ENCODE measurements at places on chromosomes 5 and 9.

DNA sequence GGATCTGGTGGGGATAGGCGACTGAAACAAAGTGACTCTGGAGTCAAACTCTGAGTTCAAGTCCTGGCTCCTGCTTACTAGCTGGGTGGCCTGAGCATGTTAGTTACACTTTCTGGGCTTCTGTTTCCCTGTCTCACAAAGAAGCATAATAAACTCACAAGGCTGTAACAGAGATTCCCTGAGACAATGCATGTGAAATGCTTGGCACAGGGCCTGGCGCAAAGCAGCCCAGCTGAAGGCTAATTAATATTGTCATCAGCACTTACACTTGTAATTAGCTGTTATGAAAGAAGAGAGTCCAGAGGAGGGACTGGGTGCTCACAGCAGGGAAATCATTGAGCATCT, 64.1 kb upstream of the SPOCK1 start:
- no peaks in the 10 kb centered on the region for H3K36me3 ChIP-seq
- H3K4me3 ChIP-seq, result no peak overlapping the region
- no peaks in the 10 kb centered on the region for H3K4me1 ChIP-seq
- no peak overlapping the region for H3K27ac ChIP-seq
- peaks cover 15% of the 10 kb centered on the region for H3K27me3 ChIP-seq
- DNase-seq, result no peak

- no peak overlapping the region for H3K4me3 ChIP-seq
- DNase-seq, result no peak
- no peak overlapping the region for H3K27ac ChIP-seq
- H3K4me1 ChIP-seq, result no peaks in the 10 kb centered on the region
- peaks cover 16% of the 10 kb centered on the region for H3K27me3 ChIP-seq
- H3K36me3 ChIP-seq, result peaks cover 2% of the 10 kb centered on the region
Observed at GRCh38 chr5:1722877-1723276, 76.8 kb downstream of the MRPL36 start.

DNA sequence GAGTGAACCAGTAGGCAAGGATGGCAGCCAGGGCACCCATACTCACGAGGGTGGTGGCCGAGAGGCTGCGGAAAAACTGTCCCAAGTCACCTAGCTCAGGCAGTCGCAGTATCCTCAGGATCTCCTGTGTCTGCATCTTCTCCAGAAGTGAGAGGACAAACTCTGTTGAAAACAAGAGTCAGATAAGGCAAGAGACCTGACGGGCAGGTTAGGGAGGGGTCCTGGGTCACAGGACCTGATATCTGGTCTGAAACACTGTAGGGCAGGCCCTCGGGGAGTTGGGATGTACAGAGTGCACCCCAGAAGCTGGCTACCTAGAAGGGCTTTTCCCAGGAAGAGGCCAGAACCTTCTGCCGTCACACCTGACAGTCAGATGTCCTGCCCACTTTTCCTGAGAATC, 17.4 kb downstream of the ACSL6 start:
- no peaks in the 10 kb centered on the region for H3K36me3 ChIP-seq
- no peaks in the 10 kb centered on the region for H3K27me3 ChIP-seq
- H3K4me3 ChIP-seq, result no peak overlapping the region

DNA sequence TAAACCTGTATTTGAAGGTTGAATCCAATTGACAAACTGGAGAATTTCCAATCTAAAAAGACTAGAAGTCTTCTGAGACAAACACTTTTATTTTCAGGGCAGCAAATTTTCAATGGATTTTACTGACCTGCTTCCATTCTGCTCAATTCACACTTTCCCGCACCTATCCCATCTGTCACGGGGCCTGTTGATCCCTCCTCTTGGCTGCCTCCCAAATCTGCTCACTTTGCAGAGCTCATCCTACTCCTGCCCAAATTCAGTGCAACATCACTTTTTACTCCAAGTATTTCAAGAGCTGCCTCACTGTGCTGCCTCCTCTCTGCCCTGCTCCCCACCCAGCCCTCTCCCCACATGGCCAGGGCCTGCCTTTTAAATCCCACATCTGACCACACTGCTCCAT, 35.1 kb downstream of the GOLM1 start:
- no peak for DNase-seq
- H3K4me3 ChIP-seq, result no peak overlapping the region
- peaks cover 2% of the 10 kb centered on the region for H3K27me3 ChIP-seq
- no peak overlapping the region for H3K27ac ChIP-seq
- H3K36me3 ChIP-seq, result no peaks in the 10 kb centered on the region
- H3K4me1 ChIP-seq, result no peaks in the 10 kb centered on the region

DNA sequence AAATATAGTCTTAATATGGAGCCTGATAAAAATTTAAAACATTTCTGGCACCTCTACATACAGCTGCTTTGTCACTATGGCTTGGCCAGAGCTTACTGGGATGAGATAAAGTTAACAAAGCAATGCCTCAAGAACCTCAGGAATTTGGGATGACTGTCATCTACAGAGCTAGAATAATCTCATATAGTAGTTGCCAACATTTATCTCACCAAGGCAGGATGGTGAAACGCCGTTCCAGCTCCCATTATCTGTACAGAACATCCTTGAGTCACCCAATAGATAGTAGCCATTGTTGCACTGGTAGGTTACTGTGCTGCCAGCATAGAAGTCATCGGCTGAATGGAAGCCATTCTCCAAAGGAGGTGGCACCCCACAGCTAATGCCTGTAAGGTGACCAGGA, 94.6 kb upstream of the TXNDC8 start:
- no peaks in the 10 kb centered on the region for H3K4me1 ChIP-seq
- no peaks in the 10 kb centered on the region for H3K27me3 ChIP-seq
- H3K4me3 ChIP-seq, result no peak overlapping the region
- DNase-seq, result no peak
- H3K36me3 ChIP-seq, result no peaks in the 10 kb centered on the region
- H3K27ac ChIP-seq, result no peak overlapping the region

GRCh38 chr9:122392714-122393113, 21.9 kb downstream of the PTGS1 start:
- no peaks in the 10 kb centered on the region for H3K36me3 ChIP-seq
- H3K4me1 ChIP-seq, result peaks cover 2% of the 10 kb centered on the region
- H3K27ac ChIP-seq, result no peak overlapping the region

GRCh38 chr9:18756712-18757125, 276.3 kb downstream of the SAXO1 start:
- H3K4me1 ChIP-seq, result no peaks in the 10 kb centered on the region
- H3K27me3 ChIP-seq, result no peaks in the 10 kb centered on the region
- no peak for DNase-seq
- no peaks in the 10 kb centered on the region for H3K36me3 ChIP-seq
- no peak overlapping the region for H3K27ac ChIP-seq
